Stimulated activated CD4-positive, alpha-beta T cell treated with anti-CD3 and anti-CD28 coated beads, TNF-alpha, amount 100 ng/mL, for 1 hour (primary cell): ENCODE measurements at places on chromosomes 5 and 9.

- DNase-seq: no peak
Measured at GRCh38 chr9:136291306-136292025, 12.4 kb downstream of the CCDC187 start.

- no peak for DNase-seq
Measured at GRCh38 chr5:11319836-11320580, 559.0 kb upstream of the DAP start.

- DNase-seq: no peak
Measured at GRCh38 chr9:114006155-114006550, 71.9 kb downstream of the AMBP start.

DNA sequence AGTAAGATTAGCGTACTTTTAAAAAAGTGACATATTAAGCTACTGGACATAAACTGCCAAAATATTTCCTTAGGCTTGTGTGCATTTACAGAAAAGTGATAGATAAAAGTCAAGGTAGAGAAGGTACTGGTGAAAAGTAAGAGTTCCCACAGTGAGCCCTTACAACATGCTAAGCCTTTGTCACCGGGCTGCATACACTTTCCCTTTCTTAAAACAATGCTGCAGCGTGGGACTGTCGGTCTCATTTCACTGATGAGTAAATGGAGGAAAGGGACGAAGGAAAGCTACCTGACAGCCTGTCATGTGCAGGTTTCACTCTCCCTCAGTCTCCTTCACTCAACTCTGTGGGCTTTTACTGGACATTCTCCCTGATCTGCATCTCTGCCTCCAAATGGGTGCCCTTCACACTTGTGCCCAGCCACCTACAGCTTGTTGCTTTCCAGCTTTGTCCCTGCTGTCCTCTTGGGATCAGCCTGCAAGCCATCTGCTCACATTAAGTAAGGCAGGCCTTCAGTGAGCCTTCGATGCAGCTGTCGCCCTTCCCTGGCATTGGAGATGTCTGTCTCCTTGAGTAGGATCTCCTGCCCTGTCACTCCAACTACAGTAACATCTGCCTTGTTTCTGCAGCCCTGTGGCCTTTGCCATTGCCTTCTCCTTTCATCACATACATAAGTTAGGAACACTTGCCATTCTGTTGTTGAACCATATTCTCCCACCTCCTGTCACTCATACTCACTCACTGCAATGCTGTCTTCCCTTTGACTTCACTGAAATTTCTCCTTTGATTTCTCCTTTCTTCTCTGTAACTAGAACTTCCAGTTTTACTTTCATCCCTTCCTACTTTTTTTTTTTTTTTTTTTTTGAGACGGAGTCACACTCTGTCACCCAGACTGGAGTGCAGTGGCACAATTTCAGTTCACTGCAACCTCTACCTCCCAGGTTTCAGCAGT, 9.3 kb upstream of the ROPN1L start:
- no peak for DNase-seq

DNA sequence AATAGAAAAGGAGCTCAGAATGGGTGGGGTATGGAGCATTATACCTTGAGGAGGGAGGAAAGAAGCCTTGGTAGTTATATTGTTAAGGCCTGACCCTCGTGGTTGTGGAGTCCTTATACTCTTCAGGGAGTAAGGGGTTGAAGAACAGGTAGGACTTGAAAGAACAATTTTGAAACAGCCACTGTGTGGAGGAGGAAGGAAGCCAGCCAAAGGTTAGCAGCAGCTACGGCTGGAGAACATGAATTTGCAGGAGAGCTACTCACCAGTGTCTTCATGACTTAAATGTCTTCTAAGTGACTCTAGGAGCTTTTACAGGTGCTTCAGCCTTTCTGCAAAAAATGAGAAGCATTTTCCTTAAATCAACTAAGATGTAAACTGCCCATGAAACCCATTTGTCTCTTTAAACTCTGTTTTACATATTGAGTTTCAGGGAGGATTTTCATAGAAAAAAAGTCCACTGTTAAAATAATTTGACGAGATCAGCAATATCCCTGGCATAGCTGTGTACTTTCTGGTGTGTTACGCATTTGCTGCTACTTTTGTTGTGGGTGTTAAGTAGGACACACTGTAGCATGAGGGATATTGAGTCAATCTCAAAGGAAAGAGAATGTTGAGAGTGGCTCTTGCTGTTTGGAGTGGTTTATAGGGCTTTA, 110.6 kb upstream of the ELL2 start:
- no peak for DNase-seq

DNA sequence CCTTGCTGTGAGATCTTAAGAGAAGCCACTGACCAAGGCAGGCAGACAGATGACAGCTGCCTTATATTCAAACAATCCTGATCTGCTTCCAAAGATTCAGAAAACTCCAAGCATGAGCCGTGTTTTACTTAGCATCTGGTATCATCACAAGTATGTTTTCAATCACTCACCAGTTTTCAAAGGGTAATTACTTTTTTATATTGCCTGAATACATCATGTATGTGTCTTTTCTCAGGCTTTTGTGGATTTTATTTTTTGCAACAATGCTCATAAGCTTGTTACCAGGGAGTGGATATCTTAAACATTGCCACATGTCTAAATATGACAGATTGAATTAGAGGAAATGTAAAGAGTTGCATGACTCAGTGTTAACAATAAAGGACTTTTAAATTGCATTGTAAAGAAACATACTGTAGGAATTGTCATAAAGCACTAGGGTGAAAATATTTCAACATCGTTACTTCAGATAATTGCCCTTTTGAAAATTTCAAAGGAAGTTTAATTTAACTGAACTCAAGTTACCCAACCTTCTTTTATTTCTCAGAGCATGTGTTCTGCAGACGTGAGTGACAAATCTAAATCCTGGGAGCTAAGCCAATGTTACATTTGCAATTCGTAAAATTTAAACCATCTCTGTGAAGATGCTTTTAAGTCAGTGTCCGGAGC, 326.1 kb downstream of the PLK2 start:
- no peak for DNase-seq

DNA sequence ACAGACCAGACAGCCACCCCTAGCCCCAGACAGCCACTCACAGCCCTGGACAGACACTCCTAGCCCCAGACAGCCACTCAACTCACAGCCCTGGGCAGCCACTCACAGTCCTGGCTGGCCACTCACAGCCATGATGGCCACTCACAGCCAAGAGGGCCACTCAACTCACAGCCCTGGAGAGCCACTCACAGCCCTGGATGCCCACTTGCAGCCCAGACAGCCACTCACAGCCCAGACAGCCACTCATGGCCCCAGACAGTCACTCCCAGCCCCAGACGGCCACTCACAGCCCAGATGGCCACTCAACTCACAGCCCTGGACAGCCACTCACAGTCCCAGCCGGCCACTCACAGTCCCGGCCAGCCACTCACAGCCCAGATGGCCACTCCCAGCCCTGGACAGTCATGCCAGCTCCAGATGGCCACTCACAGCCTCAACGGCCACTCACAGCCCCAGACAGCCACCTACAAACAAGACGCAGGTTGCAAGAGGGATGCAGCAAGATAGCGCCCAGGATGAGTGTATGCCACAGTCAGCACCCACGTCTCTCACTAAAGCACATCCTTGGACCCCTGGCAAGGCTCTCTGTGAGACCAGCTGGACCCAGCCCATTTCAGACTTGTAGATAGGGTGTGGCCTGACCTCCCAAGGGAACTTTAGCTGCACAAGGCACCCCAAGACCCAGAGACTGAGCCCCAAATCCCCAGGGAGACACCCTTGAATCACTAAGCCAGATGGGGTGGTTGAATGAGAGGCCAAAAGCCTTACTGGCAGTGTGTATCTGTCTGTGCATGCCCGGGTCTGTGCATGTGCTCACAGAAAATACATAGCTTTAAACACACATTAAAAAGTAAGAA, 22.4 kb downstream of the ZDHHC11B start:
- no peak for DNase-seq

DNA sequence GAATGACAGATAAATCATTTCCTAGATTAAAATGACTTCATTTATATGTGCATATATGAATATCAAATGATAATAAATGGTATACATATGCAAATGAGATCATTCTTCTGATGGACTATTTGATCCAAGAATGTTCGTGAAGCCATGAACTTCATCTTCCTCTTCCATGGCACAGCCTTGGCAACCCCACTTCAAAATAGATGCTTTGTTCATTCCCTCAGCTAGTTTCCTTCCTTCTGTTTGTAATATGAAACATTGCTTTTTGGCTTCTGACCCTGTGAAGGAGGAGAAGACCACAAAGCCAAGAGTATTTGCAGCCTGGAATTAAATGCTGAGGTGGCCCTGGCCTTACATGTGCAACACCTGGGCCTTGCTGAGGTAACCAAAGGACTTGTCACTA, 106.8 kb upstream of the LIFR start:
- no peak for DNase-seq

- DNase-seq: no peak
Measured at GRCh38 chr5:154486427-154486866, 8.4 kb upstream of the HAND1 start.

DNA sequence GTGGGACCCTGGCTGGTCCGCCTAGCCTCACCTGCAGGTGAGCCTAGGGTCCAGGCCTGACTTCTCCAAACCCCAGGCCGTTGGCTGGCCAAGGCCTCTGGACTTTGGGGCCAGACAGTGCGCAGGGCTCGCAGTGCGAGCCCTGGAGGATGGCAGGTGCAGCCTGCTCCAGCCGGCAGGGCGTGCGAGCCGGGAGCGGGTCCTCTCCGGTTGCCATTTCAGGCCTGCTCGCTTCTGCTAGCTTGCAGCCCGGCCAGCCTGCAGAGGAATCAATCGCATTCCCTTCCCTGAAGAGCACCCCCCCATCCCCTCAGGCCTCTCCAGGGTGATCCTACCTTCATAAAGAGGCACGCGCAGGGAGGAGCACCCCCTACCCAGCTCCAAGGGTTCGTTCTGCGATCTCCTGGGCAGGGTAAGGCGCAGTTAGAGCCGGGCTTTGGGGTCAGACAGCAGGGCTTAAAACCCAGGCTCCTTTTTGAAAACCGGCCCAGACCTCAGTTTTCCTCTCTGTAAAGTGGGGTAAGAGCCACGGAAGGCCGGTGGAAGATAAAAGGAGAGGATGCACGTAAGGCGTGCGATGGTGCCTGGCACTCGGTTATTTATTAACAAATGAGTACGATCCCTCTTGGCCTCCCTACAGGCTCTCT, 6.2 kb downstream of the BARHL1 start:
- DNase-seq: no peak

- no peak for DNase-seq
Measured at GRCh38 chr5:55347786-55348185, 40.0 kb downstream of the MTREX start.

DNA sequence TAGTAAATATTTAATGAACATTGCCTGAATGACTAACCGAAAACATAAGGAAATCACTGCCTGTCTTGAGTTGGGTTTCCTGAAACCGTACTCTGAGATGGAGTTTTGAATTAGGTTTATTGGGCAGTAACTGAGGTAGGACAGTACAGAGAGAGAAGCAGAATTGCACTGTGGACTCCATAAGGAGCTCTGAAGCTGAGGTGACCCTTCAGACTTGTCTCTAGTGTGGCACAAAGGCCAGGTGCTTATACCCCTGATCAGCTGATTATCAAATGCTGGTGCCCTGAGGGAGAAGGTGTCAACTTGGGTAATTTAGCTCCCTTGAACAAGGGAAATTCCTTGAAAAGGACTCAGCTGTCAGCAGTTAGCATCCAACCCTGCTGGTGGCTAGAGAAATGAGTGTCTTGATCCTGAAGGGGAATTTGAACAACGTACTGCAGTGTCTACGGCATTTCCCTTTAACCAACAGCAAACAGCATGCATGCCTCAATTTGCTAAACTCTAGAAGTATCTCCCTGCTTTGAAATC, 135.0 kb upstream of the SMARCA2 start:
- no peak for DNase-seq

DNA sequence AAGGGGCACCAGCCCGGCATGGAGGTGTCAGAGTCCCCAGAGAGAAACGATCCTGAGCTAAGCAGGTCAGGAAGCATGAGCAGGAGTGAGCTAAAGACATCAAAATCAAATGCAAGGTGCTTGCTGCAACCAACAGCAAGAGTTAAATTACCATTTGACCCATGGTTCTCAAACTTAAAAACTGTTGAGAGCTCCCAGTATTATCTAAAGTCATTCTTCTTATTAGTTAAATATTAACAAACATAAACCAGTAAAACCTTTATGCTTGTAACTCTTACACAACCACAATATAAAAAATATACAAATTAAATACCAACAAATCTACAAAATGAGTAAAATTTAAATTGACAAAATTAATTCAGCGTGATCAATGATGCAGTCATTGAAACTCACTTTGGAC, 51.5 kb downstream of the FANCC start:
- no peak for DNase-seq

DNA sequence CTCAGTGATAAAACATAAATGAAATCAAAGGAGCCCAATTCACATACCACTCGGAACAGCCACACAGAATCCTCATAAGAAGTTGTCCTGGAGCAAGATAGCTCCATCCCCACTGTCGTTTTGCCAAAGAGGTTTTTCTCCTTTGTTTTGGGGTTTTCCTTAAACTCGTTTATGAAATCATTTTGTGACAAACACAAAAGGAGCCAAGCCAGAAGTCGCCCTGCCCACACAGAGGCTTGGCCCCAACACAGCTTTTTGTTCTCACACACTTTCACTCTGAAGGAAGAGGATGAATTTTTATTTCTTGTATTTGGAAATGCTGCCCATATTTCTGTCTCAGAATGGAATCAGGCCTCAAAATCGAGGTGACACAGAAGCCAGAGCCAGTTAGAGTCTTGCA, 113.4 kb downstream of the HSD17B3 start:
- DNase-seq: no peak

- DNase-seq: no peak
Measured at GRCh38 chr5:94849821-94850736, 231.6 kb downstream of the SLF1 start.

DNA sequence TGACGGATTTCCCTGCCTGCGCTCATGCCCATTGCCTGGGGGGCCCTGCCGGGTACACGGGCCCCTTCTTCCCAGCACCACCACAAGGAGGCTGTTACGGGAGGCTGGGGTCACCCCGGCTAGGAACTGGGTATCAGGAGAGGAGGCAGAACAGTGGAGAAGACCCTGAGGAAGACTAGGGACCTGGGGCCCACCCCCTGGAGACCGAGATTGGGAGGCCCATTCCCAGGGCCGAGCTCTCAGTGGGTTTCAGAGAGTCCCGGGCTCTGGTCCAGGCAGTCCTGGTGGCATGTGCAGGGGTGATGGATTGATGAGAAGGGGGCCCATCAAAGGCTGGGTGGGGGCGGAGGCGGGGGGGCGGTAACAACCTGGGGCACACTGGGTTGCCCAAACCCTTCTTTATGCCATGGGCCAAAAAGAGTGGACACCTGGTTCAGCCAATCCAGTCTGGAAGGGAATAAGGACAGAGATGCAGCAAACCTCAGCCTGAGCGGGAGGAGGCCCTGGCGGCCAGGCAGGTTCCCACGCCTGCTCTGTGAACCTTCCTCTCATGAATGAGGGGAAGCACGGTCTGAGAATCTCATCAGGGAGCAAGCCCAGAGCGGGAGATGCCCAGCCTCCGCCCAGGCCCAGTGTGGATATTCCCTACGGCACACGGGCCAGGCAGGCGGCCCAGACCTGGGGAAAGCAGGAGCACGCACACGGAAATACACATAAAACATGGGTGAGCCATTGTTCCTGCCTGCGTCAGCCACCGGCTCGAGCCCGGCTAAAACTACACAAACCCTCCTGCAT, 785 bp upstream of the P4HA2 start:
- DNase-seq: no peak

GRCh38 chr5:143435210-143435657, 31.7 kb upstream of the NR3C1 start:
- no peak for DNase-seq

GRCh38 chr5:178204935-178205748, 809 bp downstream of the HNRNPAB start:
- peak; percentile 58 for DNase-seq
